ENCODE measurements at places on chromosomes 6 and 20.

GRCh38 chr6:22801831-22802230 lies 232.5 kb downstream of the HDGFL1 start:
- no peak for DNase-seq

DNA sequence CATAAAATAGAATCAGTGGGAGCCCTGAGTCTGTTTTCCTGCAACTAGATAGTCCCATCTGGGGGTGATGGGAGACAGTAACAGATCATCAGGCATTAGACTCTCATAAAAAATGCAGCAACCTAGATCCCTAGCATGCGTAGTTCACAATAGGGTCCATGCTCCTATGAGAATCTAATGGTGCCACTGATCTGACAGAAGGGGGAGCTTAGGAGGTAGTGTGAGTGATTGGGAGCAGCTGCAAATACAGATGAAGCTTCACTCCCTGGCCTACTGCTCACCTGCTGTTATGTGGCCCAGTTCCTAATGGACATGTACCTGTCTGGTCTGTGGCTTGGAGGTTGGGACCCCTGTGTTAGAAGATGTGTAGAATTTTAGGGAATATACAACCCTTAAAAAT lies 904.5 kb upstream of the EPHA7 start:
- no peak for DNase-seq

- no peak for DNase-seq
Observed at GRCh38 chr6:162538643-162539064, 188.9 kb downstream of the PRKN start.

GRCh38 chr20:34129518-34130162 lies 17.6 kb upstream of the EIF2S2 start:
- no peak for DNase-seq

GRCh38 chr6:111972745-111973117 lies 81.2 kb upstream of the CCN6 start:
- no peak for DNase-seq

DNA sequence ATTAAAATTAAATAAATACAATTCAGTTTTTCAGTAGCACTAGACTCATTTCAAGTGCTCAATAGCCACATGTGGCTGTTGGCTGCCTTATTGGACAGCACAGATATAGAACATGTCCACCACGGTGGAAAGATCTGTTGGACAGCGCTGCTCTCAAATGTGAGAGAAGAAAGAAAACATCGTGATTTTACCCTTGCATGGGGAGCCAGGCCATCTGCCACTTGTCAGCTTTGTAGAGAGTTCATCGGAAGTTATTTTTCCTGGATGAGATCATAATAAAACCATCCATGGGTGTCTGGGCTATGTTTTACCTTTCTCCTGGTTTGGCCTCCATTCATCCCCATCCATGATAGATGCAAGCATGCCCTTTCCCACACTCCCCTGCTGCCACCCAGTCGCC lies 5.8 kb upstream of the KIF3B start:
- DNase-seq: no peak

- no peak for DNase-seq
Observed at GRCh38 chr6:29797966-29798365, 29.7 kb upstream of the HLA-G start.

DNA sequence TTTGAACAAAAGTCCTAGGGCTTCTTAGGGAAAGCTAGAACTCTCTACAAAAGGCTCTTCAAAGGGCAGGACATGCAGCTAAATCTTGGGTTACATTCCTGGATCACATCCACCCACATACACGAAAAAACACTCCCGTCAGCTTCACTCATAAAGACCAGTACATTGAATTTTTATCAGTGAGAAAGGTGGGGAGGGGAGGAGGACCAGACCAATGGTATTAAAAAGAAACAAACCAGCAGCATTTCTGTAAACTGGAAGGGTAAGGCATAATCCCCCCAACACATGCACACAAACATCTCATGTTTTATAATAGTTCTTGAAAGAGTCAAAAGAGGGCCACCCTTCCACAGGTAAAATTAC lies 31.6 kb downstream of the MYLK4 start:
- DNase-seq: no peak

GRCh38 chr6:20763296-20763695 lies 229.0 kb downstream of the CDKAL1 start:
- DNase-seq: no peak

DNA sequence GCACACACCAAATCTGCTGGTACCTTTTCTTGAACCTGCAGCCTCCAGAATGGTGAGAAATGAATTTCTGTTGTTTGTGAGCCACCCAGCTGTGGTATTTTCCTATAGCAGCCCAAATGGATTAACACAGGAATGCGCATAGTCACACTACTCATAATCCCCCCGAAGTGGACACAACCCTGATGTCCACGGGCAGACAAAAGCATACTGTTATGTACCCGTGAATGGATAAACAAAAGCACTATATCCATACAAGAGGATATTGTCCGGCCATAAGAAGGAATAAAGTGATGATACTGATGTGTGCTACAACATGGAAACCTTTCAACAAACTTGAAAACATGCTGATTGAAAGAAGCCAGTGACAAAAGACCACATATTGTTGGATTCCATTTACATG lies 25.1 kb upstream of the RPP40 start:
- DNase-seq: no peak

DNA sequence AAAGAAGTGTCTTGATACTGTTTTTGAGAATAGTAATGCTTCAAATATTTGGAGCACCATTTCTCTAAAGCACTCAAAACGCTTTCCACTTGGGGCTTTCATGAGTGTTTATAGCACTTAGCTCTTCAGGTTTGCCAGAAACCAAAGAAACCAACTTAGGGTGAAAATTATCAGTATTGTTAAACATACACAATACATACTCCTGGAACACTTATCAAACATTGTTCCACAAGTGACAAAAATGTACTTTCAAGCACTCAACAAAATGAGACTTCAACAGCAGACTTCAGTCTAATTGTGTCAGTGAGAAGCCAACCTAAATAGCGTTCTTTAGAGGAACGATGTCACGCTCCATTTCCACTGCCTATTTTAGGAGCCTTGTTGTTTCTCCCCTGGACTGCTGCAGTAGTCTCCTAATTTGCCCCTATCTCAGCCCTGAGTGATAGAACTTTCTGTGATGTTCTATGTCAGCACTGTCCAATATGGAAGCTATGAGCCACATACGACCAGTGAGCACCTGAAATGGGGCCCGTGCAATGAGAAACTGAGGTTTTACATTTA lies 461.3 kb downstream of the KIF16B start:
- DNase-seq: no peak

DNA sequence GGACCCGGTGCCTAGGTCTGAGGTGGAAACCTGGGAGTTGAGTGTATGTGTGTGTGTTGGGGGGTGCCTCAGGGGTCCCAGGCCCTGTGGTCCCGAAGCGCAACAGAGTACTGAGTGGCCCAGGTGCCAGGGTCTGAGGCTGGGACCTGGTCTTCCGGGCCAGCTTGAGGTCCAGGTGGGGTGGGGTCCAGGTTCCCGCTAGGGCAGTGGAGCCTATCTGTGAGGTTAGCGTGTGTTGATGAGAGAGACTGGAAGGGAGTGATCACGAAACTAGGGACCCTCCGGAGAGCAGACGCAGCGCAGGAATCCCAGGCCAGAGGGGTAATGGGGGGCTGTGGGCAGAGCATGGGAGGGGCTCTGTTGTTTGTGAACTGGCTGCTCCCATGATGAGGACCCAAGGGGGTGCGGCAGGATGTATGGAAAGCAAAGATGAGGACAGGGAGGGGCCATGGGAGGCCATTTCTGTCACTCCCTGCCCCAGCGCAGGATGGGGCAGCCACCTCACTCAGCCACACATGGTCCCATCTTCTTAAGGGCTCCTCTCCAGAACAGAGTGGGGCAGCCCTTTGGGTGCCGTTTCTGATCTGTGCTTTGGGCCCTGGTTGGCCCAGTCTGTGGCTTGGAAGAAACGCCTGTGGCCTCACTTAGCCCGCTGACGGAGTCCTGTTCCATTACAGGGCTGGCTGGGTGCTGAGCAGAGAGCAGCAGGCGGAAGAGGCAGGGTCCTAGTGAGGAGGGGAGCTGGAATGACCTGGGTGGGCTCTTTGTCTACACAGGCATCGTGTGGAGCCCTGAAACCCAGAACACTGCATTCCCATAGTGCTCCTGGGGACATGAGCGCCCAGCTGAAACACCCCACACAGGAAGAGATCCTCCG lies 872 bp downstream of the HSPA12B start:
- no peak for DNase-seq

GRCh38 chr20:51757226-51757625 lies 11.0 kb downstream of the ATP9A start:
- no peak for DNase-seq

GRCh38 chr20:23923891-23924435 lies 44.4 kb upstream of the CST5 start:
- no peak for DNase-seq

DNA sequence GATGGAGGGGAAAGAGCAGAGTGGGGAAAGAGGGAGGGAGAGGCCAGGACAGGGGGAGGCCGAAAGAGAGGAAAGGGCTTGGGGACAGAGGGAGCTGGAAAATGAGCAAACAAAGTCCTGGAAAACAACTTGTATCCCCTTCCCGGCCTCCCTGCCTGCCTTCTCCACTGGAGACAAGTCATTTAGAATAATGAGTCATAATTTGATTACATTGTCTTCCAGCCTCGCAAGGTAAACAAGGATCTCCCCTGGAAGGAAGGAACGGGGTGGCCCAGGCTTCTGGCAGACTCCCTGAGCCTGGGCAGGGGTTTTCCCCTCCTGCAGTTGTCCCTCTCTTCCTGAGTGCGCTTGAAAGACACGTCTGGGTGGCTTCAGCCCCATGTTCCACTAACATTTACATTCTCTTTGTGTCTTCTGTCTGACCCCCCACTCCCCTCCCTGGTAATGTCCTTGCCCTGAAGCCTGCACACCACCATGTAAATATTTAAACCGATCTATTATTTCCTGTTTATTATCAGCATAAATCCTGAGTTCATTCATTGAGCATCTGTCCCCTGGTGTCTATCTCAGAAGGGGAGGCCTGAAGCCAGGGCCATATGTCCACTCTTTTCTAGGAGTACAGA lies 12.1 kb upstream of the MRPS18A start:
- no peak for DNase-seq

DNA sequence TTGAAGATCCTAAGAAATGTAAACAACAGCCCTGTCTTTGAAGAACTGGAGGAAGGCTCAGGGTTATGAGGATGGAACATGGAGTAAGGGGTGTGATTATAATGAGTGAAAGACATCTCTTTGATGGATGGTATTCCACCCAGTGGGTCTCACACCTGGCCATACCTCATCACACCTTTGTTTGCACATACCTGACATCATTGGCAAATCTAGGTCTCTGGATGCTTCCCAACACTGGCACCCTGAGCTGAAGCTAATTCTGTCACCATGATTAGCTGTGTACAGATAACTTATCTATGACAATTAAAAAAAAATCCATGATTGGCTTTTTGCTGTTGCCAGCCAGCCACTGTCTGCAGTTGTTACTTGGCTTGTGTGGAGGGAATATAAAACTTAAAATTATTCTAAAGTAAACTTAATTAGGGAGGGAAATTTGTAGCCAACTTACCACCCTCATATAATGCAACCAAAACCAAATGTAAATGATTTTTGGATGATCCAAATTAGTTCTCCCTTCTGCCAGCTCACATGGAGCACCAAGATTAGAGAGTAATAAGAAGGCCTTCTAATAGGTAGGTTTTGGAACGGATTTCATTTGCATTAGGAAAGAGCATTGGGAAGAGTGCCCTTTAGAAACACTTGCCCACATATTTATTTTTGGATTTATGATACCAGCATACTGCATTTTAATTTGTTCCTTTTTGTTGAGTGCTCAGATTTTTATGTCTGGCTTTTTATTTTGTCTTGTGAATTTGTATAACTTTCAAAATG lies 249.5 kb downstream of the SOX4 start:
- DNase-seq: no peak

DNA sequence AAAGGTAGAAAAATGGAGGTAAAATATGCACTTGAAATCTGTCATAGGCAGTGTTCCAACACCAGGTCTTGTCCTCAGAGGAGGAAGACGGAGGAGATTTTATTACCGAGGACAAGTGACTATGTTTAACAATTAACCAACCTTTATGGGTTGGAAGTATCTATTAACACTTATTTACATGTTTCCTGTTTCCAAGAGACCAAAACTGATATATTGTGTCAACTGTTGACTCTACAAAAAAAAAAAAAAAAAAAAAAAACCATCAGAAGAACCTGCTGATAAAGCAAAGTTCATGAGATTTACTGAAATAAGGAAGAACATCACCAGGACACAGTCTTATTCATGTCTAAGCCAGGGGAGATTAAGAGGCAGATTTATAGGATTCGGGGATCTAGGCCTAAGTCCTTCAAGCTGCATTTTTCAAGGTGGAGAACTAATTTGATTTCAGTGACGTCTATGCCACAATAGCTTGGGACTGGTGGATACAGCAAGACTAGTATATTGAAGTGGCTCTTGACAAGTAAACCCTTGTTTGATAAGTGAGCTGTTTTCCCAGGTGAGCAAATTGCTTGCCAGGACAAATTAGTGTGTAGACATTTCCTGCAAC lies 126.6 kb upstream of the NAA20 start:
- DNase-seq: no peak

- DNase-seq: no peak
Observed at GRCh38 chr6:15014958-15015357, 230.9 kb upstream of the JARID2 start.

DNA sequence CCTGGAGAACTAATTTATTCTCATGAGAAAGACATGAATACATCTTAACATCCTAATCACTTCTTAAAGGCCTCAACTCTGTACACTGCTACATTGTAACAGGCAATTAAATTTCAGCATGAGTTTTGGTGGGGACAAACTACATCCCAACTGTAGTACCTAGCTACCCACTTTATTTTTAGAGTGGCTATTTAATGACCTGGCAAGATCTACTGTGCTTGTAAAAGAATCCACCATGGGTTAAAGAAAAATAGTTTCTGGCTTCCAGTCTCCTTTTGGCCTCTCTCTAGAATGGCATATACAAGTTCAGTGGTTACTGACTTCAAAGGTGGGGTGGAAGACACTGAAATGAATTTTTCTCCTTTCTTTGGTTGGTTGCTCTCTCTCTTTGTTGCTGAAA lies 193.9 kb downstream of the ESR1 start:
- no peak for DNase-seq

DNA sequence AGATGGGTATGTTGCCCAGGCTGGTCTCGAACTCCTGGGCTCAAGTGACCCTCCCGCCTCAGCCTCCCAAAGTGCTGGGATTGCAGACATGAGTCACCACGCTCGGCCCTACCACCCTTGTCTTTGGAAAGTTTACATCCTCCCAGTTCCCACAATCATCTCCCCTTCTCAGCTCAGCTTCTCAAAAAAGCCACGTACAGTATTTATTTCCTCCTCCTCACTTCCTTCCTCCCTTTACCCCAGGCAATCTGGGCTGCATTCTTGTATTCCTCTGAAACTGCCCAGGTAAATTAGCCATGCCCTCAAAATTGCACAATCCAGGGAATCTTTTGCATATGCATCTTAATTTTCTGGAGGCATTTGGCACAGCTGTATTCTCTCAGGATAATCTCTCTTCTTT lies 7.4 kb upstream of the SLC23A2 start:
- no peak for DNase-seq

- DNase-seq: no peak
Observed at GRCh38 chr6:157994125-157994795, 12.6 kb downstream of the SYNJ2 start.

GRCh38 chr20:9392892-9393857 lies 121.2 kb upstream of the LAMP5 start:
- DNase-seq: no peak

GRCh38 chr20:13715171-13715570 lies 69.5 kb downstream of the ESF1 start:
- DNase-seq: no peak

Measured in esophagus squamous epithelium (tissue), 5 donors.